ENCODE measurements at places on chromosomes 7 and 10.

DNA sequence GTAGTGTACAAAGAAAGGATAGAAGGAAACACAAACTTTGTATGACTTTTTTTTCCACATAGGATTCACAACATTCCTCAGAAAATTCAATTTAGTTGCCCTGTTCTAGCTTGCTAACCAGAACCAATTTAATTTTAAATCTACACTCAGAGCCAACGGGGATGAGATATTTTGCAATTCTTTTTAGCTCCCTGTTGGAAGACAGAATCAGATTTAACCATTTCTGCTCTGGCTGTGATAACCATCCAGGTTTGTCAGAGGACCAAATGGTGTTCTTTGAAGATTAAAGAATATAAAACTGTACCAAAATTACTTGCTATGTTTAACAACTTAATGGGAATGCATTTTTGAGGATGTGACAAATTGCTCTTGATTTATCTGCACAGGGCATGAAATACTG, 319.7 kb downstream of the HPSE2 start:
- no peak for DNase-seq

- DNase-seq, result no peak
These were observed 22.9 kb downstream of the ABRAXAS2 start for GRCh38 chr10:124824507-124824906.

GRCh38 chr7:158066085-158066484, 521.5 kb downstream of the PTPRN2 start:
- DNase-seq, result no peak

GRCh38 chr10:11037991-11038390, 20.3 kb downstream of the CELF2 start:
- no peak for DNase-seq

DNA sequence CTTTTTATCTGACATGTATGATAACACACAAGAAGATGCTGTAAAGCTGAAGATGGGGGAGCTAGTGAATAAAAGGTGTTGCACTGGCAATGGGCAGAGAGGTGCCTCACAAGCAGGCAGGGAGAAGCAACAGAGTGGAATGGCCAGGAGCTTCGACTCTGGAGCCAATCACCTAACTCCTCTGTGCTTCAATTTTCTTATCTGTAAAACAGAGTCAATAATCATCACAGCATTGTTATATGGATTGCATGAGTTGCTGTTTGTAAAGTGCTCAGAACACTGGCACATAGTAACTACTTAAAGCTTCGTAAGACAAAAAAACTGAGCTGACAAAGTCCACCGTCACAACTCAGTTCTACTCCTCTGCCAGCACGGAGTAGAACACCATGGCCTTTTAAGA, 254.2 kb upstream of the POM121L12 start:
- no peak for DNase-seq

GRCh38 chr7:82156168-82156567, 287.4 kb downstream of the CACNA2D1 start:
- no peak for DNase-seq

- DNase-seq, result no peak
These were observed 4.3 kb downstream of the ZSWIM8 start for GRCh38 chr10:73789659-73790055.

DNA sequence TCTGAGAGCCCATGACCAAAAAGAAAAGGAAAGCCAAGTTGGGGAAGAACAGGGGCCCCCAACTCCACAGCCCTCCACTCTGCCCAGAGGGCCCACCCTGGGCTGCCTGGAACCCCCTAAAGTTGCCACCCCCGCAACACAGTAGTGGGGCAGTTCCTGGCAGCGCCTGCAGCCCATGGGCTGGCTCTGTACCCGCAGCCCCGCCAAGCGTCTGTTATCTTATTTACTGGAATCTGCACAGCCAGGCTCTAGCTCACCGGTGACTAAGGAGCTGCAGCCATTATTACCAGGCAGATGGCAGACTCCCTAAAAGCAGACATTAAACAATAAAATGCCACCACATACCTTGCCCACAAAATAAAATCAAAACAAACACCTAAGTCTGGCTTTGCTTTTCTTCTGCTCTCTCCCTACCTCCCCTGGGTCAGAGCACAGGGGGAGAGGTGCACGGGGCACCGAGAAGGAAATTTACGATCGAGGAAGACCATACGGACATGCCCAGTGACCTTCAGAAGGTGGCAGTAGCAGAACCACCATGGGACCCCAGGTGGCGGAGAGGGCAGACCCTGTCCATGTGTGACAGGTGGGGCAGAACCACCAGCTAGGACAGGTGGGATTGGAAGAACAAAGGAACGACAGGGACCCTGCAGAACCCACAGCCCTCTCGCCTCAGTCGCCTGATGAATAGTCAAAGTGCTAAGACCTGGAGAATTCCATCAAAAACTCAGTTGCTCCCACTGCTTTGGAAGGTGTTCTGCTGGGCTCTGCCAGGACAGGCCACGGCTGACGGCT, 66.3 kb downstream of the PRKAG2 start:
- no peak for DNase-seq

DNA sequence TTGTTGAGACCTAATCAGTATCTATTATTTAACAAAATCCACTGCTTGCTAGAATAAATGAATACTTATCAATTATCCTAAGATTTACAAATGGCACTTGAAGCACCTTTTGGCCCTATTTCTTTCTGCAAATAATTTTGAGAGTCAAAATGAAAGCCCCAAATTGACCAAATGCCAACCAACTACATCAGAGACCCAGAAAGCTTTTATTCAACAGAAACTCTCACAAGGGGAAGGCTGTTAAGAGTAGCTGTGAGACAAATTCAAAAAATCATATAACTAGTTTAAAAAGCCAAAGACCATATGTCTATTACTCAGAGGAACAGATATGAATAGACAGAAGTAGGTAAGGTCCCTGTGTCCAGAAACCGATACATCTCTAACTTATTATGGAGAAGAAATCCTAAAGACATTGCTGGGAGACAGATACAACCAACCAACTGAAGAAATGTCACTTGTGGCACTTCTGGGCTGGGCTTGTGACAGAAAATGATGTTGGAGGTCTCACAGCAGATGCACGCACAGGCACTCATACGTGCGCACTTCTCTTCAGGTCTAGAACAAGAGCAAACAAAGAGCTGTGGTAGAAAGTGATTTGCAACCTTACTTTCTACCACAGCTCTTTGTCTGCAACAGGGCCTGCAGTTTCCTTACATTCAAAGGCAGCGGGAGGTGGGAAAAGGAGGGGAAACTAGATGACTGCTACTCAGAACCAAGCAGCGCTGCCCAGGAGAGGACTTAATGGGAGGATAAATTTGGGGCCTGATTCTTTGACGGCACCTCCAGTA, 58.6 kb upstream of the KCNIP2 start:
- peak; percentile 26 for DNase-seq

DNA sequence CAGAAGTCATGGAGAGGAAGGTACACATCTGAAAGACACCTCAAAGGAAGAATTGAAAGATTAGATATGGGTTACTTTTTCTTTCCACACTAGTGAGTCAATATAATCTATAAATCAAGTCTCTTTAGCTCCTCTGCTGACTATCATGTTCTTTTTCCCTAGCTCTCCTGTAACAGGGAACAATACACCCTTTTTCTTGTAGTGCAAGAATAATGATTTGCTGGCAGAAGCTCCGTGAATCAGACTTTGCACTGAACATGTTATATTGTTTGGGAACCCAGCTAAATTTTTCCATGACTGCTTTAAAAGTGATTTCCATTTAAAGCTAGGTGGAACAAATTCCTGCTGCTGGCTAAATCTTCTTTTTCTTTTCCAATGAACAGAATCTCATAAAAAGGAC, 756.6 kb upstream of the C7orf33 start:
- no peak for DNase-seq

- DNase-seq, result peak; percentile 42
These were observed 550 bp upstream of the CALU start for GRCh38 chr7:128738570-128739047.

- DNase-seq, result peak; percentile 62
These were observed 1.3 kb upstream of the HIP1 start for GRCh38 chr7:75739796-75740672.

DNA sequence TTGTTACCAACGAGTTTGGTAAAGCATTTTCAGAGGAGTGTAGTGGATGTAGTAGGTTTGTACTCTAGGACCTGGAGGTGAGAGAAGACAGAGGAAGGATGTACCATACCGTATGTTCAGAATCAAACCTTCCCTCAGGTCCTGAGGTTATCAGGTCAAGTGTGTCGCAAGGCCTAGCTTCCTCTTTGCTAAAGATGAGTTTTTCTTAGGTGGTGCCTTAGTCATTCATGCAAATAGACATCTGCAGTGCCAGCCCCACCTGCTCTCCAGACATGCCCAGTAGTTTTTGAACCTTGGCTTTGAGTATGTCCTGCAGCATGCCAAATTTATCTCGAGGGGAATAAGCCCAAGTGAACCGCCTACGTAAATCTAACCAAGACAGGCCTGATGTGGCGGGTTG, 71.3 kb downstream of the HDAC9 start:
- peak; percentile 37 for DNase-seq

- no peak for DNase-seq
These were observed 148.6 kb downstream of the CYP26A1 start for GRCh38 chr10:93222211-93222754.

GRCh38 chr7:158950914-158951635, 94.7 kb downstream of the DYNC2I1 start:
- DNase-seq, result no peak

- DNase-seq, result no peak
These were observed 49.5 kb upstream of the PITRM1 start for GRCh38 chr10:3222068-3222467.

DNA sequence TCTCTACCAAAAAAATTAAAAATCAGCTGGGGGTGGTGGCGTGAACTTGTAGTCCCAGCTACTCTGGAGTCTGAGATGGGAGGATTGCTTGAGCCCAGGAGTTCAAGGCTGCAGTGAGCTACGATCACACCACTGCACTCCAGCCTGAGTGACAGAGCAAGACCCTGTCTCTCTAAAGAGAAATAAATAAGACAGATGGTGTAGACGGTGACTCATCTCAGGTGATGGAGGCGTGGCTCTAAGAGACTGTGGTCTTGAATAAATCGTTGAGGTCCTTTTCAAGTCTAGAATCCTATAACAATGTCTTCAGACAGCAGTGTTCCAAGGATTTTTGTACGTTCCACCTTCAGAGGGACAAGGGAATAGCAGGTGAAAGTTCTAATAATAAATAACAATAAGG, 53.8 kb upstream of the PFKFB3 start:
- DNase-seq, result no peak

GRCh38 chr7:151762583-151763245, 114.2 kb downstream of the PRKAG2 start:
- no peak for DNase-seq

GRCh38 chr10:63003816-63004453, 129.2 kb upstream of the NRBF2 start:
- peak; percentile 13 for DNase-seq

GRCh38 chr10:129891806-129892205, 72.3 kb downstream of the EBF3 start:
- no peak for DNase-seq

- DNase-seq, result no peak
These were observed 365.8 kb downstream of the BBS9 start for GRCh38 chr7:33495207-33495606.

- DNase-seq, result no peak
These were observed 613.9 kb upstream of the IGFBP3 start for GRCh38 chr7:46534664-46535588.

GRCh38 chr10:127802531-127803095, 65.6 kb downstream of the FOXI2 start:
- no peak for DNase-seq

DNA sequence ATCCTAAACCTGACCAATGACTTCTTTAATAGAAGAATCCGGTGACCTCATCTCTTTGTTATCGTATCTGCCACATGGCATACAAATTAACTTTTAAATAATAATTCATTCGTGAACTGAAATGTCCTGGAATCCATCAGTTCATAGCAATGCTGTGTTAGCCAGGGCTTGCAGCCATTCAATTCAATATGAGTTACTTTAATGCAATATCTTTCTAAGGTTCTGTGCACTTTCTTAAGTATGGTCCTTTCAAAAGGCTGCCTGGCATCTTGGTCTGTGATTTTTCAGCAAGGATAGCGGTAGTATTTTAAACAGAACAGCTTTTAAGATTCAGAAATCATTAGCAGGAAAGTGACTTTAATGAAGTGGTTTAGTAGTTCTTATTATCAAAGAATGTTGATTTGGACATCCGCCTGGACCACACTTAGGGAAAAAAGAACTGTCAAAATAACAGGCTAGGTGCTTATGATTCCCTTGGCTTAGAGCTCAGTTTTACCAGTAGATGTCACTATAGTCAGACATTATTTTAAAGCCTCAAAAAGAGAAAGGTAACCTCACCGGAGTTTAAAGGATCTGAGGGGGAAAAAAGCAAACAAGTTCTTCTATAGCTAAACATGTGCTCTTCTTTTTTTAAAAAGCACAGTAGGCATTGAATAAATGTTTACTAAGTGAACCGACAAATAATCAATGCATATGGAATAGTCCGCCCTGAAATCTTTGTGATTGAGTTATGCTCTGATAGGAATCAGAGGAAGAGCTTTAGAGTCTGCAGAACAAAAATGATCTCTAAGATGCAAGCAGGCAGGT, 22.7 kb downstream of the SLC35G1 start:
- DNase-seq, result peak; percentile 12

- DNase-seq, result no peak
These were observed 551.7 kb downstream of the HTR7 start for GRCh38 chr10:90306187-90306586.

DNA sequence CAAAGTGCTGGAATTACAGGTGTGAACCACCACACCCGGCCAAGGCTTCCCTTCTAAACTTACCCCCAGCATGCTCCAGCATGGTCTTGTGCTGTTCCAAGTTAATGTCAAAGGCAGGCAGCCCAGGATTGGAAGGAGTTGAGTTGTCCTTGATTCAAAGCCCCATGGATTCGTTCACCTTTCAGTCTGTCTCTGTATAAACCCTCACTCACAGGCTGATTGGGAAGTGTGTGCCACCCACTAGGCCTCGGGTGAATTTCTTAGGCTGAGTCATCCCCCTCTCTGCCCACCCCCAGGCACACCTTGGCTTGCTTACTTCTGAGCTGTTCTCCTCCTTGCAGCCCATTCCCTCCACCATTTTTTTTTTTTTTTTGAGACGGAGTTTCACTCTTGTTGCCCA, 13.3 kb upstream of the PRDX3 start:
- no peak for DNase-seq

GRCh38 chr7:136272934-136273333, 295.8 kb upstream of the MTPN start:
- no peak for DNase-seq

- DNase-seq, result no peak
These were observed at the start of gene CYP3A4 for GRCh38 chr7:99784007-99784406. Gene CYP3A4, minus strand, starts transcription at chr7:99784184. Its CDS starts 103 bp downstream, at chr7:99784081.

DNA sequence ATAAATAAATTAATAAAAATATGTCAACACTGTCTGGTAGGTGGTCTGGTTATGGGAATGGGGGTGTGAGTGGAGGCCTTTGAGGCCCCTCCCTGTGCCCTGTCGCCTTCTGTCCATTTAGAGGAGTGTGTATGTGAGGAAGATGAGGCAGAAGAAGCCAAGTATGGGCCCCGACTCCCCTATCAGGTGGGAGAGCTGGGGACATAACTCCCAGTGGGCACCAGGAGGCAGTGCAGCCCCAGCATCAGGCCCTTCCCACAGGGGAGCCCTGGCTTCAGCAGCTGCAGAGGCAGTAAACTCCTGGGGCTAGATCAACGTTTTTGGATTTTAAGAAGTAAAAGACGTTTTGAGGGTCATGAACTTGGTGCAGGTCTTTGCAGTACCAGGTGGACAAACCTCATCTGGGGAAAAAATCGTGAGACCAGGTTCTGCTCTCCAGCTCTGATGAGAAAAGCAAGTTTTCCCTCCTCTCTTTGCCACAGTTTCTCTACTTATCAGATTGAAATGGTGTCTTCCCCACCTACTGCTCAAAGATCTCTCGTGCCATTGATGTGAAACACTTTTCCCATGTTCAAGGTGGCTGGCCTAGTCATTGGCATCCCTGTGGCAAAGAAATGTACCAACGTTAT, 167.8 kb upstream of the EEPD1 start:
- peak; percentile 83 for DNase-seq
